ENCODE measurements at places on chromosomes 2 and 18.

DNA sequence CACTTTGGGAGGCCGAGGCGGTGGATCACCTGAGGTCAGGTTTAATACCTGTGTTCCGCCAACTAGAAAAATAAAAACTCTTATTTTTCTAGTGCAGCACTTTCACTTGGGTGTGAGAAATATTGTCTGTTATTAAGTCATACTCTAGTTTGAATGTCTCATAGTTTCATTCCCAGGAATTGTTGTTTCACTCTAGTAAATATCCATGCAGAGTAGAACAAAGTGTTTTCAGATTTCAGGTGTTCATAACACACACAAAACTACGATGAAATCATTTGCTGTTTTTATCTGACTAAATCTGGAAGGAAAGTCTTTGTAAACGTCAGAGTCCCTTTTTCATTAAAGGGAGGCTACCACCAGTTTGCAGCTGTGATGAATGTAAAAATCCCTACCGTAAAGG lies 4.0 kb downstream of the FAM117B start:
- no peak for DNase-seq

DNA sequence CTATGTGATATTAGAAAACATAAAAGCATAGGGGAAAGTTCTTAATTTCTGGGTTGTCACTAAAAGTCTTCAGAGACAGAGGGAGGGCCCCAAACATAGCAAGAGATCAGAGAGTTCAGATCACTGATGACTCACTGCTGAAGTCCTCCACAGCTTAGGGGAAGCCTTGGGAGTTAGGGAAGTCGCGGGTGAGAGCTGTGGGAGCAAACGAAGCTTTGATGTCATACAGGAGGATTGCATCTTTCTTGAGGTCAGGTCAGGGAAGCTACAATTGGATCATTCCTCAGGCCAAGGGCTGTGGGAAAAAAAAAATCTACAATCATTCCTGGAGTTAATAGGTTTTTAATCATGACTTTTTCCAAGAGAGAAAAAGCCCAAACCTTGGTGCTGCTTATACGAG lies 96.2 kb downstream of the COPS8 start:
- no peak for DNase-seq

- no peak for DNase-seq
These were observed 69.0 kb upstream of the C2orf15 start for GRCh38 chr2:99072551-99072950.

GRCh38 chr18:22238681-22239080 lies 69.3 kb downstream of the GATA6 start:
- no peak for DNase-seq

DNA sequence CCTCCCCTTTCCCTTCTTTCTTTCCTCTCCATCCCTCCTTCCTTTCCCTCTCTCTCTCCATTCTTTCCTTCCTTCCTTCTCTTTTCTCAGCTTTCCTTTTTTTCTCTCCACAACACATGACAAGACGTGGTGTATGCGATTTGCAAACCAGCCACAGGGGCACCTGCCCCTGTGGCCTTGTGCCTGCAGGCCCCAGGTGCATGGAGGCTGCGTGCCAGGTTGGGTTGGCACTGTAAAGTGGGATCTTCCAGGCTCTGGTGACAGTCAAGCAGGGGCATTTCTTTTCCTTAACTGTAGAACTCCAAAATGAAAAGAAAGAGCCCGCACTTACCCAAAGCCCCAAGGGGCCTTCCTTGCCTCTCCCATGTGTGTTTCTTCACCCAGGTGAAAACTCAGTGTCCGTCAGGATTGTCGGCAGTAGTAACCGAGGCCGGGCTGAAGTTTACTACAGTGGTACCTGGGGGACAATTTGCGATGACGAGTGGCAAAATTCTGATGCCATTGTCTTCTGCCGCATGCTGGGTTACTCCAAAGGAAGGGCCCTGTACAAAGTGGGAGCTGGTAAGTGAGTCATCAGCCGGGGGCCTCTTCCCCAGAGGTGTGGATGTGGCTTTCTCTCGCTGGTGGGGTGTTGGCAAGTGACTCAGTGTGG lies 50.9 kb downstream of the MARCO start:
- no peak for DNase-seq

DNA sequence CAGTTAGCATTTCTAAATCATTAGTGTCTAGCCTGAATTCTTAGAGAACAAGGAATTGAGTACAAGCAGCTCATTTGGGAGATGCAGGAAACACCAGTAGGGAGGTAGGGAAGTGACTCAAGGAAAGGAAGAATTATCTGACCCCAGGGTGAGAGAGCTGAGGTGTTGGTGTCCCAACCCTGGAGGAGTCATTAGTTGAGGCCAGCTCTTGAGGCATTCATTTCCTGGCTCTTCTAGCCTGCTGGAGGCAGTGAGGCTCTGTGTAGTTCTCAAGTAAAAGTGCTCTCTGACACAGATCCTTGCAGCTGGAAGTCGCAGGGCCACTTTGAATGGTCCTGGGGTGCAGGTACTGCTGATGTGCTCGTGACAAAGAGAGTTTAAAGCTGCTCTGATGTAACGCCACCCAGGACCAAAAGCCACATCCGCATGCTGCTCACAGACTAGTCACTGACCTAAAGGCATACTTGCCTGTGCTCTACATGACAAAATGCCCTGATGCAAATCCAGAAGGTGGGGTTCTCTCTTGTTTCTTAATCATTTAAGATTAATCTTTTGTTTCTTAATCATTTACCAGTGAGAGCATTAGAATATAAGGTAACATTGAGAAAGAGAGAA lies 299.5 kb upstream of the LYPD1 start:
- DNase-seq: peak; percentile 43

GRCh38 chr2:158998551-158999248 lies 30.3 kb downstream of the TANC1 start:
- DNase-seq: peak; percentile 86

GRCh38 chr2:158211502-158211901 lies 109.8 kb downstream of the UPP2 start:
- no peak for DNase-seq

DNA sequence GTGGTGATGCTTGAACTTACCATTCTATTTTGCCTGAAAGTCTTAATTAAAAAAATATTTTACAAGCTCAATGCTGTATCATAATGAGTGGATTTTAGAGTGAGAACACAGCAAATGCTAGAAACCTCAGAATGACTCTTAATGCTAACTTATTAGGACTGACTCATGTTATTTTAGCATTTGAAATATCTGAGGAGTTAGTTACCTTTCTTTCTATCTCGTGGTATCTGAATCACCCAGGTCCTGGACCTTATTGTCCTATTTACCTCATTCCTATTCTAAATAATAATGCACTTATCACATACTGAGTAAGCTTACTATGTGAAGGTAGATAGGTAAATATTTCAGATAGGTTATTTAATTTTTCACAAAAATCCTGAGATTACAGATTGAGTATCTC lies 70.7 kb downstream of the SOS1 start:
- no peak for DNase-seq

GRCh38 chr2:43358410-43359201 lies 132.2 kb upstream of the ZFP36L2 start:
- no peak for DNase-seq

DNA sequence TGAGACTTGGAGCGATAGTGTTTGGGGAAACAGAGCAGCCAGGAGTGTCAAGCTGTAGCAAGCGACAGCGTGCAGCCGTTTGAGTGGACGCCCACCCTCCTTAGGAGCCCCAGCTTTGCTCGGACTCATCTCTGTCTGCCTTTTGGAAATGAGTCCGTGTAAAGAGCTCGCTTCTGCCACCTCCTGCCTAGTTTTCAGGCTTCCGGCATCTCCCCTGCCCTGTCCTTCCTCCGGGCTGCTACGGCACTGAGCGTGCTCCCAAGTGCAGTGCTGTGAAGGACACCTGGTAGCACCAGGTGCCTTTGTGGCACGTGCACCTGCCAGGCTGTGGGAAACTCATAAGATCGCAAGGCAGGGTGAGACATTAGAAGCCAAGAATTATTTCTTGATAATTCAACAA lies 117.1 kb downstream of the RNF144A start:
- DNase-seq: no peak

DNA sequence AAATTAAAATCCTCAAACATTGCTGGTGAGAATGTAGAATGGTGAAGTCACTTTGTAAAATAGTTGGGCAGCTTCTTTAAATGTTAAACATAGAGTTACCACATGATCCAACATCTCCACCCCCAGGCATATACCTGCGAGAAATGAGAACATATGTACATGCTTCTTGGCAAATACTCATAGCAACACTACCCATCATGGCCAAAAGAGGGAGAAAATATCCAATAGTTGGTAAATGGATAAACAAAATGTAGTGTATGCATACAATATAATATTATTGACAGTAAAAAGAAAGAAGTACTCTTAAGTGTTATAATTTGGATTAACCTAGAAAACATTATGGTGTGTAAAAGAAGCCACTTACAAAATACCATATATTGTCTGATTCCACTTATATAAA lies 185.9 kb downstream of the CDH7 start:
- no peak for DNase-seq

DNA sequence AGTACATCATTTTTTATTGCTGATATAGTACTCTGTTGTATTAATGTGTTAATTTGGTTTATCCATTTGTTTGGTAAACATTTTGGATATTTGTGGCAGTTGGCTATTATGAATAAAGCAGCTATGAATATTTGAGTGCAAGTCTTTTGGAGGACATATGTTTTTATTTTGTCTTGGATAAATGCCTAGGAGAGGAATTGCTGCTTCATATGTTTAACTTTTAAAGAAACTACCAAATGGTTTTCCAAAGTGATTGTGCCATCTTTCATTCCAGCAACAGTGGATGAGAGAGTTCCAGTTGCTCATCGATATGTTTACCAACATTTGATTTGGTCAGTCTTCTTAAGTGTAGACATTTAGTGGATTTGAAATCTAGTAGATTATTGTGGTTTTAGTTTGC lies 51.8 kb downstream of the MERTK start:
- no peak for DNase-seq

GRCh38 chr2:64945973-64946768 lies 43.0 kb upstream of the SLC1A4 start:
- no peak for DNase-seq

DNA sequence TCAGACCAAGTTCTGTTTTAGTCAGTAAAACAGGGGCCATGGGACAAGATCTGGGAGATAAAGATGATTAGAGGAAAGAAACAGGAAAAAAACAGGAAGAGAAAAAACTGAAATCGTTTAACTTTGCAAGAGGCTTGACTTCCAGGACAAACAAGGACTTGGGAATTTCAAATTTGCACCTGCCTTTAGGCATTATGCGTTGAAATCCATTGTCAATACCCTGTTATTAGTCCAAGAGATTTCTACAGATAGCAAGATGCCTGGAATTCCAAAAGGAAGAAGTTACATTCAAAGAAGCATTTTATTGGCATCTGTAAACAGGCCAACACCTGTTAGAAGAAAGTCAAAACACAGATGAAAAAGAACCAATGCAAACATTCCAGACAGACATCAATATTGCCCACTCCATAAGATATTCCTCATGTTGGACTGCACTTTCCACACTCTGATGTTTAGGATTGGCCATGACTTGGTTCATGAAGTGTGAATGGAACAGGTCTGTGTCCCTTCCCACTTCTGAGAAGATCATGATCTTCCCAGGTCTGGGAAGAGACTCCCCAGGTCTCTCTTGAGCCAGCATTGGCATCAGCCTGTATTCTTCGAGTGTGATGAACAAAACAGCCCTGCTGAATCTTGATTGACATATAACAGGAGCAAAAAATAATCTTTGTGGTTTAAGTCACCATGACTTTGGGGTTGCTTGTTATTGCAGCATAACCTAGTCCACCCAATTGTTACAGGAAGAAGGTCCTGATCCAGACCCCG lies 181.4 kb upstream of the FN1 start:
- DNase-seq: no peak

GRCh38 chr2:28670856-28671255 lies 80.8 kb upstream of the PPP1CB start:
- no peak for DNase-seq

- DNase-seq: no peak
These were observed 21.6 kb downstream of the ATG16L1 start for GRCh38 chr2:233273120-233273519.

- peak; percentile 72 for DNase-seq
These were observed 88.7 kb upstream of the EFEMP1 start for GRCh38 chr2:56012221-56012765.

DNA sequence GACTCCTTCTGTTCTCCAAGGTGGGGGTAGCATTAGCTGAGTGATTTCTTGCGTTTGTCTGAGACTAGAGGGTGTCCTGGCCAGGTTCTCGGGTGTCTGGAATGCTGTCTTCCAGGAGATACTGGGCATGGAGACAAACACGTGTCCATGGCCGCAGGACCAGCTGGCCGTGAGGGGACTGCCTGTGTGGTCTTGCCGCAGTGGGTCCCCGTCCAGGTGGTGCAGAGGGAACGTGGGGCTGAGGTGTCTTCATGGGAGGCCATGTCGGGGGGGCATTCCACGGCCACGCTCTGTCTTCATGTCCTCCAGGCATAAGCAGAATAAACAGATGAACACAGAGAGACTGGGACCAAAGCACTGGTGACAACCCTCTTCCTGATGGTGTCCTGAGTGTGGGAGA lies 66.6 kb downstream of the SMIM21 start:
- DNase-seq: no peak

DNA sequence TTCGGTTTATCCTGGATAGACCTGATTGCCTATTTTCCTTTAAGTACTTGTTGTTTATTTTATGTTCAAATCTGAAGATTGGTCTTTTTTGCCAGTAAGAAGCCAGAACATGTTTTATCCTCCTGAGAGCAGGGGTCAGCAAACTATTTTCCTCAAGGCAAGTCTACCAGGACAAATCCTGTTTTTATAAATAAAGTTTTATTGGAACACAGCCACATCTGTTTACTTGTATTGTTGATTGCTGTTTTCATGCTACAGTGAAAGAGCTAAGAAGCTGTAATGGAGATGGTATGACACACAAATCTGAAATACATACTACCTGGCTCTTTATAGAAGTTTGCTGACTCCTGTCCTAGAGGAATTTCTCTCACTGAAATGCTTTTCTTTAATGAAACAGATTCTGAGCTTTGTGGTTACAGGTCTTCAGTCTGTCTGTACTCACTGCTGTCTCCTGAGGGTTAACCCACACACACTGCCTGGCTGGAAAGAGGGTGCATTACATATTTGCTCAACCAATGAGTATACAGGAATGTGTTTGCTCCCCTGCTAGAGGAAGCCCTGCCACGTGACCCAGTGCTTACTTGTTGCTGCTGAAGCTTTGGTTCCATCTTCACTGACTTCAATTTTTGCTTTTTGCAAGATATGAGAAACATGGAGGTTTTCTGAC lies 22.6 kb downstream of the MRPL44 start:
- DNase-seq: no peak

GRCh38 chr18:36177913-36178312 lies 9.4 kb upstream of the MOCOS start:
- no peak for DNase-seq
